ENCODE measurements at places on chromosomes 5 and 9. TPM values are rescaled to one million over a fixed set of nuclear protein-coding genes. Genes with fewer than 3 reads are reported as not detected.

Gene AQP7
- total RNA-seq = 21.0 TPM

Gene LCN15
- 15.9 TPM for total RNA-seq

Gene GMCL2
- total RNA-seq = not detected

Gene PCDHB12
- total RNA-seq = 0.24 TPM
